ENCODE measurements at places on chromosomes 5 and 9.

- no peak for DNase-seq
Measured at GRCh38 chr9:20187318-20187717, 398.5 kb upstream of the SLC24A2 start.

DNA sequence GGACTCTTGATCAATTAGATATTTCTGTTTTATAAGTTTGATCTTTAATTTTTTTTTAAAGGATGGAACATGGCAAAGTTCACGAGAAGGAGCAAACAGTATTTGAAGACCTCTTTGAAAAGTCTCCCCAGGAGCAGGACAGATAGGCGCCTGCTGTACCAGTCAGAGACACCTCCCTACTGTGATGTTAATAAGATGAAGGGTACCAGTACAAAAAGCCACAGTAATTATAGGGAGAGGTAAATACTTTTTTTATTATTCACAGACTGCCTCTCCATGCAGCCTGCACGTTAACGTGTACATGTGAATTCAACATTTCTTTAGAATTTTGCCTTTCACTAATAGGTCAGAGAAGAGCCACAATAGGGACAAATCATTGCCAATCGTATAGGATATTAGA, 146.5 kb upstream of the CDH6 start:
- DNase-seq, result no peak

GRCh38 chr9:16386827-16387077, 483.7 kb downstream of the BNC2 start:
- DNase-seq, result no peak

GRCh38 chr9:16987026-16987425, 116.6 kb upstream of the BNC2 start:
- no peak for DNase-seq

DNA sequence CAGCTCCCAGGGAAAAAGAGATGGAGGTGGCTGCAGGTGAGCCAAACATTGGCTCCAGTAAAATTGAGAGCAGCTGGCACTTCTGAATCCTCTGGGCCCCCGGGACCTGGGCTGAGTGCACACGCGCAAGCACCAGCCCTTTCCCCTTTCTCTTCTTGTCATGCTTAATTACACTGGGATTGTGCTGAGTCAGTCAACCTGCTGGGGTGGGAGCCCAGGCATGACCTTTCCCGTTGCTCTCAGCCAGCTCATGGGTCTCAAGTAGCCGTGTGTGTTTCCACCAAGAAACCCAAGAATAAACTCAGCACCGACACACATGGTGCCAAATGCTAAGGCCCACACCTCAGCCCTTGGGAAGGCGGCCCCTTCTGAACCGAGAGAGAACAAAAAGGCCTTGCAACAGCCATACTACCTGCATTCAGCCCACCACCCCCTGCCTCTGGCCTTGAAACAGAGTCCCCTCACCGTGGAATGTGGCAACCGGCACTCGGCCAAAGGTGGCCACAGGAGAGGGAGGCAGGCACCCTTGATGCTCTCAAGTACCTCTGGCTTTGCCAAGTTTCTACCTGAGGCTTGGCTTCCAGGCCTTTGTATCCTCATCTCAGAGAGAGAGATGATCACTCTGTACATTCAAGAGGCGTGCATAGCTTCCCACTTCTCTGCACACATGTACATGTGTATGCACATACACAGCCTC, 28.1 kb downstream of the SLIT3 start:
- no peak for DNase-seq

- DNase-seq, result no peak
Measured at GRCh38 chr5:78509884-78510769, 138.4 kb downstream of the LHFPL2 start.

- DNase-seq, result no peak
Measured at GRCh38 chr5:148543727-148544126, 110.6 kb downstream of the HTR4 start.

- DNase-seq, result no peak
Measured at GRCh38 chr5:41835645-41836044, 34.6 kb downstream of the OXCT1 start.

GRCh38 chr5:159951387-159951786, 35.1 kb downstream of the ADRA1B start:
- no peak for DNase-seq

DNA sequence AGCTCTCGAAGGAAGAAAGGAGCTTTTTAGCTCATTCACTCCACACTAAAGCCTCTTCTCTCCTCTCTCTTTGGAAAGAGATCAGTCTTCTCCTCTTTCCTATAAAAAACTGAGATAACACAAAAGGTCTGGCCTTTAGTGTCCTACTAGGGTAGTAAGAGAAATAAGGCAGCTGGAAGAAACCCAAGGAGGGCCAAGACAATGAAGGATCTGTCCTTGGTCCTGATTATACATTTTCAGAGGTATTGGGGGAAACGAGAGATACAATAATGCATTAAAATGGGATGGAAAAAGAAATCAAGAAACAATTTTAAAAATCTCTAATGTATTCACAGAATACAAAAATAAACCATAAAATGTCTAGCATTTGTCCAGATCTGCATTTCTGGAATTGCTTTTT, 184.0 kb downstream of the SLF1 start:
- DNase-seq, result no peak

DNA sequence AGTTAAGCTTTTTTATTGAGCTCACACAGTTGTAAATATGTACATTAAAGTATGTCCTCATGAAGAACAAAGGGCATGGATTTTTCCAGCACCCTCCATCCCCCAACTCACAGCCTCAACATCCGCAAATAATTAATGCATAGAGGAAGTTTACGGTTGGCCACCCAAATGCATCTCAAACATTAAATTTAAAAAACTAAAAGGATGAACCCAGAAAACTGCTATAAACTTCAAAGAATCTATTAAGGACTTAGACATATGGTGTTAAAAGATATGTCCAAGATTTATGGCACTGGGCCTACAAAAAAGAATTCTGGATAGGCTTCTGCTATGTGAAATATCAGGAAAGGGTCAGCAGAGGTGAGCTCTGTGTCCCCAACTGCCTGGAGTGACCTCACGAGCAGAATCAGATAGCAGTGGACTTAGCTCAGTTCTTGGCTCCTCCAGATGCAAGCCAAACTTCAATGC, 54.0 kb upstream of the TNC start:
- DNase-seq, result no peak

DNA sequence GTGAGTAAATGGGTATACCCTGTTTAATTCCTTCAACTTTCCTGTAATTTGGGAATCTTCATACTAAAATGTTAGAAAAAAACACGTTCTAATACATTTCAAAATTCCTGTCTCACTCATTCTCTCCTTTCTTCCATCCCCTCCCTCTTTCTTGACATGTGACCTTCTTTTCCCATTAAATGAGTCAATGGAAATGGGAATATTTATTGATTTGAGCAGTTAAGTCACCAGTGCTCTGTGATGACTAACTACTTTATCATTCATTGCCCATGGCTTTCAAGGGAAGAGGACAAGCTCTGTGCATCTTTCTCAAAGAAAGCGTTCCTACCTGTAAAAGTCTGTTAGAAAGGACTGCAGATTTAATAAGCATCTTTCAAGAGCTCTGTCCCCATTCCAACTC, 144.4 kb upstream of the MAP3K1 start:
- DNase-seq, result no peak

DNA sequence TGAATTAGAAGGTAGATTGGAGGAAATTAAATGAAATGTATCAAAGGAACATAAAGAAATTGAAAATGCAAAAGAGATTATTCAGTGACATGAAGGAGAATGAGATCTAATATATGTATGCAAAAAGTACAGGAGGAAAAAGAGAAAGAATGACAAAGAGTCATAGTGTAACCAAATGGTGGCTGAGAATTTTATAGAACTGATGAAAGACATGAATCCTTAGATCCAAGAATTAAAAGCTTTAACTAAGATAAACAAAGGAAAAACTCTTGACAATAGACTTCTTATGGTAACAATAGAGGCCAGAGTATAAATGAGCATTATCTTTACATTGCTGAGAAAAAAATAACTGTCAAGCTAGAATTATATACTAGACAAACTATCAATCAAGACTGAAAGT, 505.4 kb upstream of the CD180 start:
- no peak for DNase-seq

DNA sequence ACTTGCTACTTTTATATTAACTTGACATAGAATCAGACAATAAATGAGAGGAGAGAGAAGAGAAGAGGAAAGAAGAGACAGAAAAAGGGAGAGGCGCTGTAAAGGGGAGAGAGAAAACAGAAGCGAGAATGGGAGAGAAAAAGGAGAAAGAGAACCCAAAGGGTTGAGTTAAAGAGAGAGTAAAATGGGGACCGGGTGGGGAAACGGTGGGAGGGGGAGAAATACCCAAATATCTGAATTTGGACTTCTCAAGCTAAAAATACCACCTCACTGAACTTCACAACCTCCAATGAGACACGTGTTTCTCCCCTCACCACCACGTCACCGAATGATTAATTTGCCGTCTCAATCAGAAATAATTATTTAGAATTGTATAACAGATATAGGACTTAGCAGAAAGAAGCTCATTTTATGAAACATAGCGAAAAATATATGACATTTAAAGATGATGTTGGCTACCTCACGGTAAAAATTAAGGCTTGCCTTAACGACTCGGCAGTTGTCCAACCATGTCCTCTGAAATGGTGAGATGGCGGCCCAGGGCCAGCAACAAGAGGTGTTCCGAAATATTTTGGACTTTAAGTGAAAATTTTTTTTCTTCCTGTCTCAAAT, 204.1 kb downstream of the MEF2C start:
- DNase-seq, result no peak

GRCh38 chr9:126217250-126217653, 109.4 kb upstream of the MVB12B start:
- no peak for DNase-seq

DNA sequence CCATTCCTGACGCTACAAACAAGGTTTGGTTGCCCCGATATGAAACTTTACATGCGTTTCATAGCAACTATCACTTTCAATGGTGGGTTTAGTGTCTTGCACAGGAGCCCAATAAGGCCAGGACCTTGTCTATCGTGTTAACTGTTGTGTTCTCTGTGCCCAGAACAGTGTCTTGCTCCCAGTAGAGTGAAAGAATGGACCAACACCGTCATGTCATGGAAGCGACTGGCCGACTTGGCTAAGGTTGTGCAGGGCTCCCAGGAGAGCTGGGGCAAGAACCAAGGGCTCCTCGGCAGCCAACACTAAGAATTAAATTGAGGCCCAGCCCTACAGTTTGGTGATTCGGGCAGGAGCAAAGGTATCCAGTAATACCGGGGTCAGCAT, 498 bp upstream of the ARHGEF37 start:
- no peak for DNase-seq

- DNase-seq, result no peak
Measured at GRCh38 chr9:38182321-38182720, 113.3 kb upstream of the SHB start.

DNA sequence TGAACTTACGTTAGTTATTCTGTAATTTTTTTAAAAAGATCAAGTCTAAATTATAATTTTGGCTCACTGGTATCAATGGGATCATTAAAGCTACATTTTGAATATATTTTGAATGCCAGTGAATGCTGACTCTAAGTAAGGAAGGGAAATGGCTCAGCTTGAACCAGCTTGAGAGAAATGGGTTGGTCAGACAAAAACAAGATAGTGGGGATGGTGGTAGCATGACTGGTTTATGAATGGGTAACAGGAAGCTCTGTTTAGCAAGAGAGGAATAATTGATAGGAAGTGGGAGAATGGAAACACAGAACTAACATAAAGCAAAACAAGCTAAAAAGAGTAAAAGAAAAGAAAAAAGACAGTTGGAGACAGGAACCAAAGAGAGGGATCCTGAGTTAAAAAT, 220.2 kb downstream of the ADAMTS6 start:
- DNase-seq, result no peak

- DNase-seq, result no peak
Measured at GRCh38 chr9:115106001-115106400, 12.0 kb downstream of the TNC start.

GRCh38 chr5:178940569-178941360, at the start of gene ZNF454:
Gene ZNF454 (plus strand): TSS chr5:178941198. CDS start chr5:178942792, 1,594 bp downstream.
- peak; percentile 99 for DNase-seq

GRCh38 chr5:11672385-11673085, 231.7 kb downstream of the CTNND2 start:
- DNase-seq, result no peak

DNA sequence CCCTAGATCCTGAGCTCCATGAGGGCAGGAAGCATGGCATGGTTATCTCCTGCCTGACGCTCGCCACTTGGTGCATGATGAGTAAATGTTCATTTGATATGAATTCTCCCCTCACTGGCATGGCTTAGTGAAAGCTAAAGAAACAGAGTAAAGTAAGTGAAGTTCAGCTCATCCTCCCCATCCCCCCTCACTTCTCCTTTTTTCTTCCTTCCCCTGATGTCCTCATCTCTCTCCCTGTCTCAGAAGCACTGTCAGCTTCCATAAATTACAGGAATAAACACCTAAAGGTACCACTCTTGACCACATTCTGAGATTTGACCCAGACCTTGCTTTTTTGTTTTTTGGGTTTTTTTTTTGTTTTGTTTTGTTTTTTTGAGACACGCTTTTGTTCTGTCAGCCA, 73.3 kb downstream of the SNX18 start:
- DNase-seq, result no peak

DNA sequence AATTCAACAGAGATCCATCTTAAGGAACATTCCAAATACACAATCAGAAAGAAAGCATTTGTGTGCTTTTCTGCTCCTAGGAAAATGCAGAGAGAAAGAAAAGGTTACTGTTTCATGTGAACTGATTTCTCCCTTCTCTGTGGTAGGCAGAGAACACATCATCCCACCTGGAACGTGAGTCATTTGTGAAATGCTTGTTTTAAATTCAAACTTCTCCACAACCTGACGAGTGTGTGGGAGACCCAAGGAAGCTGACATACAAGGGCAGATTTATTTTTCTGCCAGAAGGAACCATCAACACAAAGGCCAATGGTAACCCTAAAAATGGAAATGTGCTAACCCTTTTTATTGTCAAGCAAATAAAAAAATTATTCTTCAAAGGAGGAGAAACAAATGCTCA, 156.4 kb downstream of the EFNA5 start:
- no peak for DNase-seq

All from D721Med (cell line).